Activated gamma-delta T cell treated with Interleukin-2 at 50 U/mL for 16 hours (primary cell): ENCODE measurements at places on chromosomes 2 and 18.

- DNase-seq: no peak
Measured at GRCh38 chr18:30277676-30278075, 764.9 kb downstream of the DSC3 start.

DNA sequence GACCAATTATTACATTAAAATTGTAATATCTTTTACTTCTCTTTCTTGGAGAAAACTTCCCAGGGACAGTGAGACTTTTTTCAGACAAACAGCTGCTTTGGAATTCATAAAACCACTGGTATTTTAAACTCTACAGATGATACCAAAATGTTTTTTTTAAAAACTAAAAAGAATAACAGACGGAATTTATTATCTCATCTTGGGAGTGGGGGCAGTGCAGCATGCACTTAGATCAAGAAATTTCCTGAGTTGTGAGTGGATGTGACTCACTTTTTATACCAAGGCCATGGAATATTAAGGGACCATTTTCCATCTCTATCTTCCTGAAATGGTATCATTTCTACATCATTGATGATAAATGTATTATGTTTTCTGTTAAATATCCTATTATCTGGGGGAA lies 422.8 kb upstream of the HNRNPA3 start:
- DNase-seq: no peak

- DNase-seq: no peak
Measured at GRCh38 chr2:37997629-37998028, 72.5 kb downstream of the RMDN2 start.

- peak; percentile 56 for DNase-seq
Measured at GRCh38 chr2:42859006-42859552, 66.7 kb upstream of the HAAO start.

- no peak for DNase-seq
Measured at GRCh38 chr2:199977984-199978415, 22.6 kb downstream of the MAIP1 start.

DNA sequence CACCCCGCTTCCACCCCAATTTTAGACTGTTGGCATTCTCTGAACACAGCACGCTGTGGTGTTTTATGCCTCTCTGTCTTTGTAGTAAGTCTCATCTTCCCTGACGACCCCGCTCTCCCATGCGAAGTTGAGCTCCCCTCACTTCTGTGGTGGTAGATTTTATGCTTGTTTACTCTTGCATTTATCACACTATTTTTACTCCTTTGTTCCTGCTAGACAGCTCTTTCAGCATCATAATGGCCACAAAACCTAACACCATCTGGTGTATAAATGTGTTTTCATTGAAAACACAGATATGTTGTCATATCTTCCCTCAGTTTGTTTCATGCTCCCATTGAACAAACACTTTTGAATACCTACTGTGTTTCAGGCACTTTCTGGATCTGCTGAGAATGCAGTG lies 57.1 kb downstream of the PKP4 start:
- no peak for DNase-seq

GRCh38 chr18:13375302-13376255 lies 157.0 kb downstream of the LDLRAD4 start:
- DNase-seq: peak; percentile 44

- no peak for DNase-seq
Measured at GRCh38 chr2:142180820-142181533, 50.2 kb upstream of the LRP1B start.

- no peak for DNase-seq
Measured at GRCh38 chr2:230942920-230943896, 18.2 kb upstream of the GPR55 start.

DNA sequence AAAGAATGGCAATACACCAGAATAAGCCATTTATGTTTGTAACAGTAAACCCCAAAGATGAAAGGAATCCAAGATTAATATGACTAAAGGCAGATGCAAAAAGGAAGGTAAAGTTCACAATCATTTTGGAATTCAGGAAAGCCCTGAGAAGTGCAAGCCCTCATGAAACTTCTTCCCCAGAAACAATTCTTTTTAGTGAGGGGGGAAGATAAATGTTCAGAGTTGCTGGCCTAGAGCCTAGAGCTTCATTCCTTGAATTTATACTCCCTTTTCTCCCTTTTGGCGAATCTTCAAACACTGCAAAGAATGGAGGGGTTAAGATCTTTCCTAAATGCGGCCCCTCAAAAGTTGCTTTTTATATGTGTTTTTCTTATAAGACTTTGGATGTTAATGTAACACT lies 368.8 kb downstream of the MEIS1 start:
- no peak for DNase-seq

GRCh38 chr2:144320491-144320890 lies 199.4 kb downstream of the ZEB2 start:
- DNase-seq: peak; percentile 63
